ENCODE measurements at places on chromosomes 3 and 15.

DNA sequence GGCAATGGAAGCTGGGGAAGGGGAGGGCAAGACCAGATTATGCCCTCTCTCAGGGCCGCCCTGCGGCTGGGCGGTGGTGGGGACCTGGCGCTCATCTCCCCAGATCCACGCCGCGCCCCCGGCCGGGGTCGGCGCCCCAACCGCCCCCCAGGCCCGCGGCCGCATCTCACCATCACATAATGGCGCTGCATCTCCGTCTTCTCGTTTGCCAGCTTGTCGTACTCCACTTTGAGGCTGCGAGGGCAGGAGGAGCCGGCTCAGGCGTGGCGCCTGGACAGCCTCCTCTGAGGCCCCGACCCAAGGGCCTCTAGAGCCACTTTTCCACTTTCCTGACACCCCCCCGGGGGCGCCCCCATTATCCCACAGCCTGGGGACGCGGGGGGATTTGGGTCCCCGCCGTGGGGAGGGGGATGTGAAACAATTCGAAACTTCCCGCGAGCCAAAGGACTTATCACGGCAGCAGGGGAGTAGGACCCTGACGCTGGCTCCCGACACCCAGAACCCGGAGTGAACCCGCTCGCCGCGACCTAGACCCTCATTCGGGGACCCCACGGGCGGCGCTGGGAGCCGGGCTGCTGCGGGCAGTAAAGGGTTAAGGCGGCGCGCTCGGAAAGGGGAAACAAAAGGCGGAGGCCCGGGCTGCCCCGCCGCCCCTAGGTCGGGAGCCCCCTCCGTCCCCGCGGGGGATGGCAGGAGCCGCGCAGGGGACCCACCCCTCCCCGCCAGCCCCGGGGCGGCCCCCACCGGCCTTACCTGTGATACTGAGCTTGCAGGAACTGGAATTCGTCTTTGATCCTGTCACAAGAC, 2.1 kb downstream of the TLE3 start:
- DNase-seq: no peak

DNA sequence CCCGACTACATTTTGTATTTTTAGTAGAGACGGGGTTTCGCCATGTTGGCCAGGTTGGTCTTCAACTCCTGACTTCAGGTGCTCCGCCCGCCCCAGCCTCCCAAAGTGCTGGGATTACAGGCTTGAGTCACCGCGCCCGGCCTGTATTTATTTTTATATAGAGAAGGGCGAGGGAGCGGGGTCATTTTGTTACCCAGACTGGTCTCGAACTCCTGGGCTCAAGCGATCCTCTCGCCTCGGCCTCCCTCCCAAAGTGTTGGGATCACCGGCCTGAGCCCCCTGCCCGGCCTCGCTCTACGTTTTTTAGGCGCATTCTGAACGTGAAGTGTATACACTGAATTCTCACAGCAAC, 514 bp upstream of the PPP4R2 start:
- no peak for DNase-seq

DNA sequence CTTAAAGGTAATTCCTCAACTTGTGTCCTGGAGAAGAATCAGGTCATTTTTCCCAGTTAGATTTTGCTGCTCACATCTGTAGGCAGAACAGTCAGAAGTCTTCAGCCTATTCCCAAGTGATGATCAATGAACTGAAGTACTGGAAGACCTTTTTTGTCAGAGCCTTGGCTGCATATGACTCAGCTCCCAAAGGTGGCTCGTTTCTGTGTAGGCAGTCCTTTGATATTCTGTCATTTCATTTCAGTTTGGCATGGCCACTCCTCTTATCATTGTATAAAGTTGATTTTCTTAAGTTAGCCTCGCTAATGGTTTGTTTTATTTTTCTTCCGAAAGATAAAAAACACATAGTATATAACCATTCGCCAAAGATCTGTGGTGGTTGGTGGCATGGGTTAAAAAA, 90.7 kb downstream of the KLHL25 start:
- no peak for DNase-seq

- DNase-seq: no peak
These were observed 198.7 kb downstream of the CNTN3 start for GRCh38 chr3:74415731-74416130.

- DNase-seq: no peak
These were observed 50.1 kb downstream of the HCN4 start for GRCh38 chr15:73318463-73319351.

- DNase-seq: no peak
These were observed 419.8 kb upstream of the NR2F2 start for GRCh38 chr15:95910643-95911212.

- no peak for DNase-seq
These were observed 47.8 kb downstream of the BSN start for GRCh38 chr3:49602049-49602554.

GRCh38 chr3:121883507-121883906, 10.7 kb upstream of the SLC15A2 start:
- no peak for DNase-seq

GRCh38 chr15:58440922-58441321, 9.1 kb downstream of the LIPC start:
- no peak for DNase-seq

DNA sequence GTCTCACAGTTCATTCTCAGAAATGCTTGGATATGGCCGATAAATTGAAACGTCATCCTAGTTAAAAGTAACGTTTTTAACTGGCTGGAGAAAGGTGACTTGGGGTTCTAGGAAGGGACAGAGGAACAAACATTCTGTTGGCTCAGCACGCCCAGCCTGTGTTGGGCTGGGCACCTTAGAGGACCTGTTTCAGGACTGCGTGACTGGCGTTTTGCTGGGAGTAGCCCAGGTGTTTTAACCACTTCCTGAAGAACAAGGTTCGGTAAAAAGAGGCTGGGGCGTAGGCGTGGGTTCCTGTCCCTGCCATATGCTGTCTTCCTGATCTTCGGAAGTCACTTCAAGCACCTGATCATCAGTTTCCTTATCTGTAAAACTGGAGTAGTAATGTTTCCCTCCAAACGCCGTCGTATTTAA, 1.1 kb upstream of the TLNRD1 start:
- DNase-seq: peak; percentile 20

GRCh38 chr3:114496021-114496434, 202.2 kb downstream of the TIGIT start:
- DNase-seq: no peak

DNA sequence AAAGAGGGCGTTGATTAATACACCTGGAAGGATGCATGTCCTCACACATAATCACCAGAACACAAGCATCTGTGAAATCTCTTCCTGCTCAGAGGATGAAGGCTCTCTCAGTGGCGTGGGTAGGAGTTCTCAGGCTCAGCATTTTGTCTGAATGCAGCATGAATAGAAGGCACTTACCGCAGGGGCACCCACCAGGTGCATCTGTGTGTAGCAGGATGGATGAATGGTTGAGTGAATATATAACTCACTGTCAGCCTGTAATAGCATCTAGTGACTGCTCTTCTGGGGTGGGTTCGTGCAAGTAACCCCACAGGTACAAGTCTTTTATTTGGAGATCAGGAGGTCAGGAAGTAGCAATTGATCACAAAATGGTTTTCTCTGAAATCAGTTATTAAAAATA, 143.0 kb downstream of the SQOR start:
- DNase-seq: no peak

DNA sequence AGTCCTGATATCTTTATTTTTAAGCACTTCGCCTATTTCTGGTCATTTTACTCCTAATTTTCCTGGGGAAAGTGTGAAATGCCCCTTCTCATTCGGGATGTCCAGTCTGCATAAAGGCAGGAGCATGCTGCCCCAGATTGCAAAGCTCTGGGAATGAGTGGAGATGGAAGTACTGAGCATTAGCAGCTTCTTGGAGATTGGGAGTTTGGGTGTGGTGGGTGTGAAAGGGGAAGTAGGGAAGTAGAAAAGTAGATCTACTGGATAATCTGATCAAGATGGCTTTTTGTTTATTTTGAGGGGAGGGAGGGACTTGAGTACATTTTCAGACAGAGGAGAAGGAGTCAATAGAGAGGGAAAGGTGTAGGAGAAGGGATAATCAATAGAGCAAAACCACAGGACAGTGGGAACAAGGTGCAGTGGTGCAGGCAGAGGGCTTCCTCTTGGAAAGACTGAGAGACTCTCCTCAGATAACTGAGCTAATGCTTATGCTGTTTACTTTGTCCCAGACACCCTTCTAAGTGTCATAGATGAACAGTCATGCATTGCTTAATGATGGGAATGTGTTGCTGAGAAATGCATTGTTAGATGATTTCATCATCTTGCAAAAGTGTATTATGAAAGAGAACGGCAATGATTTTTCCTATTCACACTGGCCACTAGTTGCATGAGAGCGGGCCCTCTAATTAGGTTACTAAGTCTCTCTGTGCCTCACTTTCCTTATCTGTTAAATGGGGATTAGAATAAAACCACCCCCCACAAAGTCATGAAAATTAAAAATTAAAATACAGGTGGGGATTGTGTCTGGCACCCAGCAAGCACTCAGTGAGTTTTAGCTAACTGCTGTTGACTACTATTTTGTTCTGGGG, 45.5 kb downstream of the PHLDB2 start:
- no peak for DNase-seq

GRCh38 chr3:24485511-24485910, 9.1 kb downstream of the THRB start:
- DNase-seq: no peak

DNA sequence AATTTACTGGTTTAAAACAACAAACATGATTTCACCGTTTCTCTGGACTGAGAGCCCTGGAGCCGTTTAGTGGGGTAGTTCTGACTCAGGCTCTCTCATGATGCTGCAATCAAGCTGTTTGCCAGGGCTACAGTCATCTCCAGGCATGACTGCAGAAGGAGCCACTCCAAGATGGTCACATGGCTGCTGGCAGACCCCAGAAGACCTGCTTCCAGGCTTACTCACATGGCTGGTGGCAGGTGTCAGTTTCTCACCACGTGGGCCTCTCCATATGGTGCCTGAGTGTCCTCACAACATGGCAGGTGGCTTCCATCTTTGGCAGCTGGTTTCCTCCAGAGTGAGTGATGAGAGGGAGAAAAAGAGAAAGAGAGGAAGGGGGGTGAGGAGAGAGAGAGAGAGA, 378.3 kb upstream of the RGMA start:
- no peak for DNase-seq

- no peak for DNase-seq
These were observed 3.4 kb downstream of the PIGZ start for GRCh38 chr3:196965112-196965803.

- DNase-seq: no peak
These were observed 214.8 kb upstream of the TPRG1 start for GRCh38 chr3:188956839-188957489.

DNA sequence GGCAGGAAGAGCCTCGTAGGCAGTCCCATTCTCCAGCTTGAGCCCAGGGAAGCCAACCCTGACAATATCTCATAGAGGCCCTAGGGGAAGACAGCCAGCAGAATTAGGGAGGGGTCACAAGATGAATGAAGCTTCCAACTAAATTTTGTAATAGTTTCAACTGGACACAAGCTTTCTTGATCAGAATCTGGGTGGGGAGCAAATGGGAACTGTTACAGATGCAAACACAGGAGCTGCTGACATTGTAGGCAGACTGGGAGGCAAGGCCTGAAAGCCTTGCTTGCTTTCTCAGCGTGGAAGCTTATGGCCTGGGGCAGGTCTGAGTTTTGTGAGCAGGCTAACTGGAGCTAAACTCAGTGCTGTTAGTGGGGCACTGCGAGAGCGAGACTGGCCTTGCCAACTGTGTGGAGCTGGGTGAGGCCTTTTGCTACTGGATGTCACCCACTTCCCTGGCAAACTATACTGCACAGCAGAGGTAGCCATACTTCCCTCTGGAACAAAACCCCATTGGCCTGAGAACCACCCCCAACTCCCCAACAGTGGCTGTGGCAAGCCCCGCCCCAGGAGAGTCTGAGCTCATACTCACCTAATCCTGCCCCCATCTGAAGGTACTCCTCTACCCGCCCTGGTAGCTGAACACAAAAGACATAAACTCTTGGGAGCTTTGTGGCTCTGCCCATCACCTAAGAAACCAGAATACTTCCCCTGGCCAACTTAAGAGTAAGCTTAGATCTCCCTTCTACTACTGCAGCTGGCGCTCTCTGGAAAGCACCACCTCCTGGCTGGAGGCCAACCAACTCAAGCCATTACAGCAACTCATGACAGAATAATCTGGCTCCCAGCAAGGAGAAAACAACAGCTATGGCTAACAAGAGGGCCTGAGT, 42.9 kb downstream of the CFAP20DC start:
- no peak for DNase-seq

GRCh38 chr3:119630128-119630879, 30.1 kb downstream of the POPDC2 start:
- no peak for DNase-seq

GRCh38 chr15:67701669-67702068, 123.6 kb upstream of the SKOR1 start:
- no peak for DNase-seq

GRCh38 chr15:68321229-68321628, 43.7 kb downstream of the FEM1B start:
- DNase-seq: no peak

DNA sequence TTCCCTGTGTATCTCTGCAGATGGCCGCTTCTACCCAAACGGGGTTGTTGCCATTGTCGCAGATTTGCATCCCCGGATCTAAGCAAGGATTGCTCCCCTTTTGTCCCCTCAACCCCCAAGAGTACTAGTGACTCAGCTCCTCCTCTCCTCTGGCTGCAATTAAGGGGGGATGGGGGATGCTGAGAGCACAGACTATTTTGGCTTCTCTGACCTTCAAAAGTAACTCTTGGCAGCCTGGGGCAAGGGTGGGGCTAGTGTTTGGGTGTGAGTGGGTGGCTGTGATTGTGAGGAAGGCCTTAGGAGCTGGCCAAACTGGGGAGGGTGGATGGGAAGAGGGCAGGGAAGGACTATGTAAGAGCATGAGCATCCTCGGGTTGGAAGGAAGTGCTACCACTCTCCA, 1.2 kb upstream of the MAP1A start:
- DNase-seq: no peak

- no peak for DNase-seq
These were observed 101.9 kb upstream of the RNU6-1 start for GRCh38 chr15:67941648-67942310.

- no peak for DNase-seq
These were observed 30.1 kb upstream of the HCN4 start for GRCh38 chr15:73398861-73399260.

- no peak for DNase-seq
These were observed 326.4 kb upstream of the TRIM42 start for GRCh38 chr3:140351466-140351865.

DNA sequence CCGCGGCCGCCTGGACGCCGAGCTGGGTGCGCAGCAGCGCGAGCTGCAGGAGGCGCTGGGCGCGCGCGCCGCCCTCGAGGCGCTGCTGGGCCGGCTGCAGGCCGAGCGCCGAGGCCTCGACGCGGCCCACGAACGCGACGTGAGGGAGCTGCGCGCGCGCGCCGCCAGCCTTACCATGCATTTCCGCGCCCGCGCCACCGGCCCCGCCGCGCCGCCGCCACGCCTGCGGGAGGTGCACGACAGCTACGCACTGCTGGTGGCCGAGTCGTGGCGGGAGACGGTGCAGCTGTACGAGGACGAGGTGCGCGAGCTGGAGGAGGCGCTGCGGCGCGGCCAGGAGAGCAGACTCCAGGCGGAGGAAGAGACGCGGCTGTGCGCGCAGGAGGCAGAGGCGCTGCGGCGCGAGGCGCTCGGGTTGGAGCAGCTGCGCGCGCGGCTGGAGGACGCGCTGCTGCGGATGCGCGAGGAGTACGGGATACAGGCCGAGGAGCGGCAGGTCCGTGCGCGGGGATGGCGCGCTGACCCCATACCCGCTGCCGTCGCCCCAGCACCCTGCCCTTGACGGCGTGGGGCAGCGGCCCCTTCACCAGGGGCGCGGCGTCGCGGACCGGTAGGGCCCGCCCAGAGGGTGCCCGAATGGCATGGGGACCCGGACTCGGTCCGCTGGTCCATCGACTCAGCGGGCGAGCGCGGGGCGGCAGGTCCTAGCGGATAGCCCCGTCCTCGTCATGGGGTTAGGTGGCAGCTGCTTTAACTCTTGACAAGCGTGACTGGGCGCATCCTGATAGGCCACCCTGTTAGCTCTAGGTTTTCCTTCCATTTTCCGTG, 848 bp downstream of the SYNM start:
- no peak for DNase-seq
